ENCODE measurements at places on chromosomes 7 and 10.
A peak's percentile ranks its signal among the peaks of the same experiment; 100 is the strongest.

GRCh38 chr10:122643931-122644534 is 55.6 kb downstream of the C10orf120 start:
- DNase-seq: no peak

GRCh38 chr7:12434012-12434642 is 30.5 kb upstream of the VWDE start:
- DNase-seq: no peak

DNA sequence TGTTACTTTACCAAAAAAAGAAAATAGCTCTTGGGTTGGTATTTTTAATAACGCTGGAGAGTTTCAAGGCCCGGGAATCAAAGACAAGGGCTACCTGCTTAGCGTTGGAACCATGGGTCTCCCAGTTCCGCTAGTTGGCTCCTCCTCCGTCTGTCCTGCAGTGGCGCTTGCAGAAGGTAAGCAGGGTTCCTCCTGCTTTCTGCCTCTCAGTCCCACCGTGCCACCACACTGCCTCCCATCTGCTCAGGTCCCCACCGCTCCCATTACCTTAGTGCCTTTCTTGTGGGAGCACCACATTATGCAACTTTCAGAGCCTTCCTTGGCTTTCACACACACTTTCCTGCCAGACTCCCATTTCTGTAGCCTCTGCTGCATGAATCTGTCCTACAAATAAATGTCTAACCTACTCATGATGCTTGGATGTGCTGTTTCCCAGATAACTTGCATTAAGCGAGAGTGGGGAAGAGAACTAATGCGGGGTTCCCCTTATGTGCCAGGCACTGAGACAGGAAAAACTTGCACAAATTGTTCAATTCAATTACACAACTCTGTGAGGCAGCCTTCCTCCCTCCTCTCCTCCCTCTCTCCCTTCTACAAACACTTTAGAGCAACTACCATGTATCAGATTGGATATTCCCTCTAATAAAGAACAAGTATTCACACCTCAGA is 124.5 kb downstream of the AOAH start:
- no peak for DNase-seq

GRCh38 chr7:73606801-73607691 is 17.3 kb downstream of the MLXIPL start:
- DNase-seq: peak; percentile 25

DNA sequence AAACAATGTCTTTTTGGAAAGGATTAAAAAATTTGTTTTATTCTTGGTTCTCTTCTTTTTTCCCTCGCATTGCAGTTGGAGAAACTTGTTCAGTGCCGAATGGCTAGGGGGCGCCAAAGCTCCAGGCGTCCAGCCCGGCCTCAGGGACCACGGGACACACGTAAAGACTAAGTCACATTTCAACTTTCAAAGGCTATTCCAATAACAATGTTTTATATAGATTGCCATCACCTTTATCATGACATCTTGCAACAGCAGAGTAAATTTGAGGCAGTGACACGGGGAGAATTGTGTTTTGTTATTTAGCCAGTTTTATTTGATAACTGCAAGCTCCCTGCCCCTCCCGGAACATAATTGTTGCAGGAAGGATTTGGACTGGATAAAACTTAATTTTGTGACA is 2.2 kb upstream of the IGFBP3 start:
- peak; percentile 15 for DNase-seq

- DNase-seq: no peak
These were observed 695.0 kb upstream of the NRP1 start for GRCh38 chr10:34029455-34029854.

GRCh38 chr7:36985316-36985715 is 261.0 kb upstream of the AOAH start:
- DNase-seq: no peak

DNA sequence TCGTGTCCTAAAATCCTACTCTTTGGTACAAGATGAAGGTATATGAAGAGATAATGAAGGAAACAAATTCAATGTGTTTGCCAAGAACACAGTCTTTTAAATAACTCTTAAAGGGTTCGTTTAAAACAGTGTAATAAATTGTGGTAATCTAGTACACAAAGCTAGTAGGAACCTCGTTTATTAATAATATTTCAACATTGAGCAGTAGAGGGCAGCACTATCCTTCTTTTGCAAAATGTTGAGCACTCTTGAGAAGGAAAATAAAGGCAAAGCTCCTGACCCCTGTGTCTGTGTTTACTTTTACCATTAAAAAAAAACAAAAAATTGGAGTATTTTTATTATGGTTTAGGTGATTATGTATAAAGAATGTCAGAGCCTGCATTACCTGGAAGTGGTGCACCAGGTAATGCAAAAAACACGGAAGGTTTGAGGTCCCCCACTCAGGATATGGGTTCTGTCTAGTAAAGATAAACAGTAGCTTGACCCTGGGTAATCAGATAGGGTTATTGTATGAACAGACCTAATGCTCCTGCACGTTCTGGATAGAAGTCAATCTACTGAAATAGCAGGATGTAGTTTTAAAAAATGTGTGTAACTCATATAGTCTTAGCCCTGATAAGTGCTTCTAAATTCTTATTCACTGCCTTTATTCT is 5.7 kb upstream of the GOT1 start:
- DNase-seq: no peak

DNA sequence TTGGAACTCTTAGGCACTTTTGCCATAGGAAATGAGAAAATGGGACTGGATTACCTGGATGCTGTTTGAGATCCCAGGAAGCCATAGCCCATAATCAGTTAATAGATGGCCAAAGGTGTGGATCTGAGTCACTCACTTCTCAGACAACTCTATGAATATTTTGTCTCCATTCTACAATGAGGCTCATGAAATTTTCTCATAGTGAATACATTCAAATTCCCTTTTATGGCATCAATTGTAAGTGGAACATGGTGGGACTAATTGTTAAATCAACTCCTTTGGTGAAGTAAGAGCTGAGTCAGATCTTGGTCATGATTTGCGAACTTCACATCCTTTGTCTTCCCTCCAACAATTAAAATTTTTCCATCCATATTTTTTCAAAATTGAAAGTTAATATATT is 222.1 kb downstream of the ARL4A start:
- no peak for DNase-seq

GRCh38 chr10:46291817-46292572 is 5.2 kb downstream of the ANTXRL start:
- DNase-seq: no peak

DNA sequence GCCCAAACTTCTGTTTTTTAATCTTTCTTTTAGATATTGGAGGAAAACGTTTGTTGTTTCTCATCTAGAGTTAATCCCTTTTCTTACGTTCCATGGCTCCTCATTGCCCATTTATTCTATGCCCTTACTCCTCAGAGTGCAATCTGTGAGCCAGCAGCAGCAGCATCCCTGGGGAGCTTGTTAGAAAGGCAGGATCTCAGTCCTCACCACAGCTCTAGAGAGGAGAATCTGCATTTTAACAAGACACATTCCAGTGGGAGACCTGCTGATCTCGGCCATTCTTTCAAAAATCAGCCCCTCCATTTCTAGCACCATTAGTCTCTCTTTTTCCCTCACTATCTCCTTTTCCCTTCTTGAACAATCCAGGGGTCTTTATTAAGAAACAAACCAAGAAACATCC is 84.4 kb upstream of the NOBOX start:
- DNase-seq: no peak

- DNase-seq: no peak
These were observed 173.5 kb downstream of the BAMBI start for GRCh38 chr10:28850784-28851183.

DNA sequence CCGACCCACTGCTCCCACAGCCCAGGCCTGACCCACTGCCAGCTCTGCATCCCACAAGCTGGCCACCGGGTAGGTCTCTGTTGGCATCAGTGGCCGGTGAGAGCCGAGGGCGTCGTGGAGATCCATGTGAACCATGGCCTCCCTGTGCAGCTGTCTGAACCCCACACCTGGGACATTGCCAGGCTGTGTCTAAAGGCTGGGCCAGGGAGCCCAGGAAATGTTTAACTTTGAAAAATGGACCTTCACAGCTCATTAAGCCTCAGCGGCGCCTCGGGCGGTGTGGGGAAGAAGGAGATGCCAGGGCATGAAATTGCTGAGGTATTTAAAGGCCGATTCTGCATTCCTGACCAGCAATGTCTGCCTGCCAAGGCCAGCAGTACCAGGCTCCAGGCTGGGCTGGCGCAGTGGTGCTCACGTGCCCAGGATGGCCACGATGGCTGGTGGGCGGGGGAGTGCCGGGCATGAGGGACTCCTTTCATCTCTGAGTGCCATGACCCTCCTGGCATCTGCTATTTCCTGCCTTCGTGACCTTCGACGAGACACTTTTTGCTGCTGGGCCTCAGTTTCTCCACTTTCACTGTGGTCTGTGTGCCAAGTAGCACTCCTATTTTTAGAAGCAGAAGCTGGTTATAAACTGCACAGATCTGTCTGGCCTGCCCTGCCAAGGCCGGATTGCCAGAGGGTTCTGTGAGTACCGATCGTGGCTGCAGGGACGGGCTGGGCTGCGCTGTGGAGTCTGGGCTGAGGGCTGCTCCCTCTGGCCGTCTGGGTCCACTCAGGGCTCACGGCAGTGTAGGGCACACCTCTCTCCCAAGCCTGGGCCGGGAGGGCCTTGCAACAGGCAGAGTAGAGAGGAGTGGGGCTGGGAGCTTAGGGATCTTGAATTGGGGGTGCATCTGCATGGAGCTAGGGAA is 21.8 kb downstream of the ELFN1 start:
- no peak for DNase-seq

DNA sequence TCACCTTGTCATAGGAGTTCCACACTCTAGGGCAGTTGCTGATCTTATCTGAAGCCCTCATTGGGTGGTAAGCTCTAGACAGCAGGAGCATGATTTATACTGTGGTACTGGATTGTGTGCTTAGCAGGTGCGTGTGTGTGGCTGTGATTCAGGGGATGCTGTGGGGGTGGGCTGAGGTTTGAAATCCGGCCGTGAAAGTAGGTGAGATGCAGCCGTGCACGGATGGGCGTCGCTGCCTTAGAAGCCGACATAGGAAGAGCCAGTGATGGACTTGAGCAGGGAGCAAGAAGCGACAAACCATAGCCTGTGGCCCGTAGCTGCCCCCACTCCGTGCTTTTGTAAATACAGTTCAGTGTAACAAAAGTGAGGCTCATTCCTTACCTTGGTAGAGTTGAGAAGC is 38.2 kb downstream of the PROSER2 start:
- DNase-seq: no peak

DNA sequence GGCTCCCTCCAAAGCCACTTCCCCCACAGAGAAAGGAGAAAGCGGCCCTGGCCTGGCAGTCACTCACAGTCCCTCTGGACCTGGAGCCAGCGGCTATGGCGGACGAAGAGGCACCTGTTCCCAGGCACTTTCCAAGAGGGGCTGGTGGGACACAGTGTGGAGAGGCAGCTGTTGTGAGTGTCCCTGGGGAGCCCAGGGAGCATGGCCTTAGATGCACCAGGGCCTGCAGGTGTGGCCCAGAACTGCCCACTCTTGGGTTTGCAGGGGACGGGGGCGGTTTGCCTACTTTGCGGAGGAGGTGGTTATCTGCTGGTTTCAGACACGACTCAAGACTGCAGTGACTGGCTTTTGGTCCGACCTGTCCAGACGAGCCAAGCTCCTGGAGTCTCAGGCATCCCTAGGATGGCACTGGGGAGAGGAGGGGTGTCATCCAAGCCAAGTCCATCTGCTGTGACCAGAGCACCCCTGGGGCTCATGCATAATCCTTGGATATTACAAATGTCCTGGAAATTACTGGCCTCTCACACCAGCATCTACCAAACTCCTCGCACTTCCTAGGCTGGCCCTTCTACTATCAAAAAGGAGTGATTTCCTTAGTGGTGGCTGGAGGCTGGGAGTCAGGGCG is 18.4 kb downstream of the CTBP2 start:
- DNase-seq: no peak

- DNase-seq: no peak
These were observed 126.5 kb downstream of the GFRA1 start for GRCh38 chr10:116146372-116147140.

GRCh38 chr7:111690364-111691111 is 128.2 kb upstream of the IMMP2L start:
- DNase-seq: no peak

- DNase-seq: no peak
These were observed 107.8 kb downstream of the TCERG1L start for GRCh38 chr10:131203456-131204357.

DNA sequence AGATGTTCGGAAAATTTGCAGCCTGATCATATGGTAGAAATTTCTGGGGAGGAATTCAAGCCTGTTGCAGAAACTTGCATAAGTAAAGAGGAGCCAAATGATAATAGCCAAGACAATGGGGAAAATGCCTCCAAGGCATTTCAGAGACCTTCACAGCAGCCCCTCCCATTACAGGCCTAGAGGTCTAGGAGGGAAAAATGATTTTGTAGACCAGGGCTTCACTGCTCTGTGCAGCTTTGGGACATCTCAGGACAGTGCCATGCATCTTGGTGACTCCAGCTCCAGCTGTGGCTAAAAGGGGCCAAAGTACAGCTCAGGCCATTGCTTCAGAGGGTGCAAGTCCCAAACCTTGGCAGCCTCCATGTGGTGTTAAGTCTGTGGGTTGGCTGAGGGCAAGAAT is 50.6 kb upstream of the CYP2C18 start:
- DNase-seq: no peak

GRCh38 chr10:45585131-45585530 is 87.4 kb downstream of the ZFAND4 start:
- no peak for DNase-seq

GRCh38 chr7:80665526-80665925 is 27.1 kb downstream of the CD36 start:
- DNase-seq: no peak

DNA sequence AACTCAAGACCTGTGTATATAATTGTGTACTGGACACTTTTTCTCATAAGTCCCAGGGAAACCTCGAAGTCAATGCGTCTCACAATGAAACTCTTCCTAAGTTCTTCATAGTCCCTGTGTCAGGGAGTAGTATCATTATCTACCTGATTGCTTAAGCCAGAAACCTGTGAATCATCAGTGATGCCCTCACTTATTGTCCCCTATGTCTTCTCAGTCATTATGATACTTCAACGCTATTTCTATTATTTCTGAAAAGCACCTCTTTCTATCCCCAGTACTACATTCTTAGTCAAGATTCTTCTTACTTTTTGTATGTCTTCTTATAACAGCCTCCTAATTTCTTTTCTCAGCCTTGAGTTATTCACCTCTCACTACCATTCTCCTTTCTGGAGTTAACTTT is 94.3 kb downstream of the OTUD1 start:
- DNase-seq: no peak

- DNase-seq: no peak
These were observed 15.0 kb downstream of the PTN start for GRCh38 chr7:137328373-137329120.

GRCh38 chr10:108147346-108147745 is 982.8 kb upstream of the SORCS1 start:
- DNase-seq: no peak
